Adrenal gland (tissue), 19 donors: ENCODE measurements at places on chromosomes 6 and 20. TPM values are rescaled to one million over a fixed set of nuclear protein-coding genes. Genes with fewer than 3 reads are reported as not detected.

GRCh38 chr6:21230536-21230935, 363.0 kb upstream of the SOX4 start:
- no peaks in the 10 kb centered on the region for H3K4me1 ChIP-seq
- no peak overlapping the region for H3K27ac ChIP-seq
- no peak for DNase-seq

- no peaks in the 10 kb centered on the region for H3K27me3 ChIP-seq
- no peaks in the 10 kb centered on the region for H3K36me3 ChIP-seq
- H3K4me1 ChIP-seq = no peaks in the 10 kb centered on the region
- DNase-seq = no peak
- no peak overlapping the region for H3K4me3 ChIP-seq
These were observed 316.8 kb upstream of the TSHZ2 start for GRCh38 chr20:52655395-52655794.

GRCh38 chr6:135673501-135674309, 176.2 kb upstream of the AHI1 start:
- H3K36me3 ChIP-seq = no peaks in the 10 kb centered on the region
- H3K27me3 ChIP-seq = no peaks in the 10 kb centered on the region
- H3K4me3 ChIP-seq = no peak overlapping the region
- no peak overlapping the region for H3K27ac ChIP-seq
- DNase-seq = no peak

Gene LINC00237
- total RNA-seq = not detected

Gene TCF21
- total RNA-seq = 9.4 TPM

Gene OPN5
- total RNA-seq = not detected
